Kidney glomerular epithelial cell (primary cell): ENCODE measurements at places on chromosomes 13 and 19.

GRCh38 chr13:100090861-100091260 is 2.0 kb downstream of the PCCA start:
- no peak for DNase-seq

DNA sequence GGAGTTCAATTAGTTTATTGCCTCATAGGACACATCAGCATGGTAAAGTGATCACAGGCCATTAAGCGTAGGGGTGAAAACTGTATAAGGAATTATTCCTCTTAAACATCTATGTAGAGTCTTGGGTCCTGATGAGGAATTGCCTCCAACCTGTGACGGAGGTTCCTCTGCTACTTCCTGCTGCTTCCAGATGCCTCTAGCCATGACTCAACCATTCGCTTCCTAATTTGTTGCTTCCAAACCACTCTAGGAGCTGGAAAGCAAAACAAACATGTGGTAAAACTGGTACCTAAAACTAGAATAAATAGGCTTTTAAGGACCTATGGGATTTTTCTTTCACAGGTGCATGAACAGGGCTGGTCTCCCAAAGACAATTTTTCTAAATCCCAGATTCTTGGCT is 253.8 kb downstream of the KLF12 start:
- no peak for DNase-seq

DNA sequence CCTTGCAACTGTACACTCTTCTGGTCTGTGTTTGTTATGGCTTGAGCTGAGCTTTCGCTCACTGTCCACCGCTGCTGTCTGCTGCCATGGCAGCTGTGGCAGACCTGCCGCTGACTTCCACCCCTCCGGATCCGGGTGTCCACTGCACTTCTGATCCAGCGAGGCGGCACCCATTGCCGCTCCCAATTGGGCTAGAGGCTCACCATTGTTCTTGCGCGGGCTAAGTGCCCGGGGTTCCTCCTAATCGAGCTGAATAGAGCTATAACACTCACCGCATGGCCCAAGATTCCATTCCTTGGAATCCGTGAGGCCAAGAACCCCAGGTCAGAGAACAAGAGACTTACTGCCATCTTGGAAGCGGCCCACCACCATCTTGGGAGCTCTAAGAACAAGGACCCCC is 2.2 kb upstream of the PSMC4 start:
- DNase-seq, result no peak

- no peak for DNase-seq
Measured at GRCh38 chr19:22545751-22546150, 88.4 kb upstream of the ZNF492 start.

DNA sequence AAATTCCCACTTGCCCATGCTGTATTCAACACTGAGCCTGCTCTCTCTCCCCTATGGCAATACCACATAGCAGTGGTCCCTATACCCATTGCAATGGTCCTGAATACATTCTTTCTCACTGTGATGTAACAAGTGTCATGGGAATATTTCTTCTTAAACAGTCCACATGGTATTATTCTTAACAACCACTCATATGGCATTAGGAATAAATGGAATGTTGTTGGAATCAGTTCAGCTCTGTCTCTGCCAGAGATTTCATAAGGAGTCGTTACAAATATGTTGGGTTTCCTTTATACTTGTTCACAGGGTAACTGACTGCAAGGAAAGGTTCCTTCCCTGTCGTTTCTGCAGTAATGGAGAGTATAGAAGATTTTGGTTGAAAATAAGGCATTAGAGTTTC is 128.3 kb upstream of the SPATA13 start:
- DNase-seq, result no peak

DNA sequence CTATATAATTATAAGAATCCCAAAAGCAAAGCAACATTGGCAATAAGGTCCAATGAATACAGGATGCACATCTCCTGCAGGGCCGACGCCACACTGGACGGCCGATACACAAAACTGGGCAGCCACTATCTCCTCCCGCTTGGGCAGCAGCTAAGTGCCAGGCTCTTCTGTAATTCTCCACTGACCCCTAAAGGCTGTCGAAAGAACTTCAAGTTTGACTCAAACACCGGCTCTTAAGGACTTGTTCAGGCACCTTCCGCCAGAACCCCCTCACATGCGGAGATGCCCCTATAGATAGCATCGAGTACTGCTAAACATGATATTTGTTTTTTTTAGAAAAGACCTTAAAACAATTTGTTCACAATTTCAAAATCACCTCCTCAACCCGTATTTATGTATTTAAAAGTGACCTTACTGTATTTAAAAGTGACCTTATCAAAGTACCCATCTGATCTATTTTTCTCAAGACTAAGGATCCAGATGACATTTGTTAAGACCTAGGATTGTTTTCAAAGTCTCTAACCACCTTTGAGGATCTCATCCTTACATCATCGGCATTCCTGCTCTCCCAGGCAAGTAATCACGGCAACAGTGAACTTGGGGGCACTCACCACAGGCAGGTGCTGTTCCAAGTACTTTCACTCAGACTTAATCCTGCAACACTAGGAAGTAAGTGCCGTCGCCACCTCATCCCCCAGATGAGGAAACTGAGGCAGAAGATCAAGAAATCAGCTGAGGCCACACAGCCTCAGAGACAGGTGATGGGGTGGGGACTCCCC is 77.8 kb downstream of the TUBGCP3 start:
- peak; percentile 53 for DNase-seq

DNA sequence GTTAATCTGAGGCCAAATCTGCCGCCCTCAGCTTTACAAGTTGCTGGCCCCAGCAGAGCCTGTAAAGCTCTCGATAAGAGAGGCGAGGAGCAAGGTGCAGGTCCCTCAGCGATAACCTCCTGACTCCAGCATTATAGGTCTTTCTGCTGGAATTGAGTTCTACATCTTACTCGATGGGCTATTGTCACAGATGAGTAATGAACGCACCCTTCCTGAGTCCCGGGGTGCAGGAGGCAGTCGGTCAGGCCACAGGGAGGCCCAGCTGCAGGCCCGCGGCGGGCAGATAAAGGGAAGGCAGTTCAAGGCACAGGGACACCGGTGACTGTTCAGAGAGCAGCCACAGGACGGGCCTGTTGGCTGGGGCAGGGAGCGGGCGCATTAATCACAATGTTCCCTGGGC is 157.6 kb upstream of the OBI1 start:
- no peak for DNase-seq

DNA sequence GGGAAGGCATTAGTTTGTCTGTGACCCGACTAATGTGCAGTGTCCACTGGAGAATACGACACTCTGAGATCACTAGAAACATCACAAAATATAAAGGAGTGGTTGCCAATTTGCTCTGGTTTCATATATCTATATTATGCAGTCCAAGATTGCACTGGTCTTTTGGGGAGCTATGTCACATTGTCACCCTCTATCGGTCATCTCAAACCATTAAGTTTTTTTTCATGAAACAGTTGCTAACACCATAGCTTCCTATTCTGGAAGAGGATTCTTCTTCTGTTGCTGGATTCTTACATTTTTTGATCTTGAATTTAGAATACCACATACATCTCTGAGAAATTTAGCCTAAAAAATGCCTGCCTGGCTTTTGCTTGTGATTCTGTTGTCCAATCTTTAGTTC is 168.6 kb downstream of the LACC1 start:
- no peak for DNase-seq

- DNase-seq, result no peak
Measured at GRCh38 chr13:31987535-31988170, 43.9 kb upstream of the FRY start.

DNA sequence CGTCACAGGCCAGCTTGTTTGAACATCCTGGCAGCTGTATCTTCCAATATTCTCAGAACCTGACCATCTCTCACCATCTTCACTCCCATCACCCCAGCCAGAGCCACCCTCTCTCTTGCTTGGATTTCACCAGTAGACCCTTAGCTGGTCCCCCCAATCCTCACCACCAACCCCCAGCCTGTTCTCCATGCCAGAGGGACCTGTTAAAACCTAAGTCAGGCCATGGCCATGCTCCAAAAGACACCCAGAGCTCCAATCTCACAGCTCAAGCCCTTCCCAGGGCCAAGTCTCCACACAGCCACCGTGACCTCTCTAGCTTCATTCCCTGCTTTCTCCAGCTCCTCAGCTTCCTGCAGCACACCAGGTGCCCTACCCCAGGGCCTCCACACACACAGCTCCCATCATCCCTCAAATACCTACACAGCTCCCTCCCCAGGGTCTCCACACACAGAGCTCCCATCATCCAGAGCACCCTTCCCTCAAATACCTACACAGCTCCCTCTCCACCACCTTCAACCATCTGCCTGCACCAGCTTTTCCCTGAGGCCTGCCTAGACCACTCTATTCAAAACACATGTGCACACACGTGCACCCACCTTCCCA is 13.8 kb downstream of the EPS8L1 start:
- DNase-seq, result no peak

DNA sequence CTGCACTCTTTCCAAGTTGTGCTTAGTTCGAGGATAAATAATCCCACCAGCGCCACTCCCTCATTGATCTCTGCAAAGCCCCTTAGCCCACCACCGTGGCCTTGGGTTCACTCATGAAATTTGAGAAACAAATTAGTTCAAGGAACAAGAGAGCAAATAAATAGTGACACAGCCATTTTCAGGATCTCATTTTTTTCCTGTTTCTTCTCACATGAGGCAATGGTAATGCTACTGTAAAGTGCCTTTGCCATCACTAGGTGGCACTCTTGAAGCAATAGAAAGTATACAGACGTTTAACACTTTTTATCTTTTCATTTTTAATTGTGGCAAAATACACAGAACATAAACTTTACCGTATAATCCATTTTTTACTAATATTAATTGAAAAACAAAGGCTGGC is 76.8 kb upstream of the ZNF835 start:
- DNase-seq, result peak; percentile 10

DNA sequence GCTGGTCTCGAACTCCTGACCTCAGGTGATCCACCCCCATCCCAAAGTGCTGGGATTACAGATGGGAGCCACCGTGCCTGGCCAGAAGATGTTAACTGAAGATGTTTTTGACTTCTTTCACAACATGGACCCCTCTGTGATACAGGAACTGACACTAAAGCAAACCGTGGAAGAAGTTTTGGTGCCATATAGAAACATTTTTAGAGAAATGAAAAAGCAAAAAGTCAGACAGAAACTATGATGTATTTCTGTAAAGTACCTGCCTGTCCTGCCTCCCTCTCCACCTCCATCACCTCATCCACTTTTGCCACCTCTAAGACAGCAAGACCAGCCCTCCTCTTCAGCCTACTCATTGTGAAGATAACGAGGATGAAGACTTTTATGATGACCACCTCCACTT is 11.3 kb downstream of the FBXO27 start:
- no peak for DNase-seq

DNA sequence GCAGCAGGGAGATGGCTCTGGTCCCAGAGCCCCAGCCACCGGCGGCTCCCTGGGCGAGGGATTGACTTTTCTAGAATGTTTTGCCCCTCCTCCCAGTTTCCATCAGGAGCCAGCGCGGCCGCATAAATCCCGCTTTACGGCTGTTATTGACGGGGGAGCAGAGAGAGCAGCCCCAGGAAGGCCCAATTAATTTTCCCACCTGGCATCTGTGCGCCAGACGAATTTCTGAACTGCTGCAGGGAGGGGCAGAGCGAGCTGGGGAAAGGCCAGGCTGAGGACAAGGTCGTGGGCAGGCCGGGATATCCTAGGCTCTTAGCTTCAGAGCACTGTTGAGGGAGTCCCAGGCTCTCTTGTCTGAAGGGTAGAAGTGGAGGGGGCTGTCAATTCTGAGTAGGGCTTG is 24.7 kb downstream of the ZNRF4 start:
- no peak for DNase-seq

DNA sequence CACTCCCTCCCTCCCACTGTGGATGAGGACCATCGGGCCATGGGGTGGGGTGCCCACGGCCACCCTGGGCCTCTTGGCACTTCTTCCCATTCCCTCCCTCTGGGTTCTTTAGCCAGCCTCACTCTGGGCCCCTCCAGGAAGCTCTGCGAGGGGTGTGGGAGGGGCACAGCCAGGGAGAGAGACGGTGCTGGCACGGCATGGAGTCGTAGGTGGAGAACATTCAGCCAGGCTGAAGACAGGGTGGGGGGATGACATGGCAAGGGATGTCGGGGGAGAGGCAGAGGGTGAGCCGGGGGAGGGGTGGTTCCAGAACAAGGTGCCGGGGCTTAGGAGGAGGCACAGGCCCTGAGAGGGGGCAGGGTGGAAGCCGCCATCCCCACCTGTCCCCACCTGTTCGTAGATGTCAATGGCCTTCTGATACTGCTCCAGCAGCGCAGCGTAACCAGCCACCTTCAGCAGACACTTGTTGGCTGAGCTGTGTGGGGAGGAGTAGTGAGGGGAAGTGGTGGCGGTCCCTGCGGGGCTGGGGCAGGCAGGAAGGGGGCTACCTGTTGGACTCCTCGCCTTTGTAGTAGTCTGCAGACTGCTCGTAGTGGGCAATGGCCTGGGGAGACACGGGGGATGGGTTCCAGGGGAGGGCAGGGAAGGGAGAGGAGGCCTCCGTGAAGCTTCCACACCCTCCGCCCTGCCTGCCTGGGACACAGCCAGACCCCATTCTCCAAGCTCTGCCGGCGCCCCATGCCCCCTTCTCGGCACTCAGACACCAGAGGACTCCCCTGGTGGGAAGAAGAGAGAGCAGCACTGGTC is 8.8 kb upstream of the KPTN start:
- DNase-seq, result no peak

GRCh38 chr19:49570138-49570856 is 10.1 kb downstream of the NOSIP start:
- DNase-seq, result peak; percentile 63

GRCh38 chr13:98738213-98738612 is 14.3 kb downstream of the SLC15A1 start:
- DNase-seq, result no peak

DNA sequence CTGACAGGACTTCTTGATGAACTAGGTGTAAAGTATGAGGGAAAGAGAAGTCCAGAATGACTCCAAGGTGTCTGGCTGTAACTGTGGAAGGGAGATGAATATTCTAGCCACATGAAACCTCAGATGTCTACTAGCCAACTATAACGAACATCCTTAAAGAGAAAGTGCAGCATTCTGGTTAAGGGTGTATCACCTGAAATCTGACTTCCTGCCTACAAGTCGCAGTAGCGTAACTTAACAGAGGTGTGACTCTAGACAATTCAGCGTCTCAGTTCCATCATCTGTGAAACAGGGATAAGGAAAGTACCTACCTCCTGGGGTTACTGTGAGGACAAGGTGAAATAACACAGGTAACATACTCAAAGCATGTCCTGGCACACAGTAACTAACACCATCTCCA is 145.7 kb upstream of the FBXL3 start:
- DNase-seq, result no peak

- no peak for DNase-seq
Measured at GRCh38 chr19:34176581-34176980, 4.3 kb downstream of the LSM14A start.

DNA sequence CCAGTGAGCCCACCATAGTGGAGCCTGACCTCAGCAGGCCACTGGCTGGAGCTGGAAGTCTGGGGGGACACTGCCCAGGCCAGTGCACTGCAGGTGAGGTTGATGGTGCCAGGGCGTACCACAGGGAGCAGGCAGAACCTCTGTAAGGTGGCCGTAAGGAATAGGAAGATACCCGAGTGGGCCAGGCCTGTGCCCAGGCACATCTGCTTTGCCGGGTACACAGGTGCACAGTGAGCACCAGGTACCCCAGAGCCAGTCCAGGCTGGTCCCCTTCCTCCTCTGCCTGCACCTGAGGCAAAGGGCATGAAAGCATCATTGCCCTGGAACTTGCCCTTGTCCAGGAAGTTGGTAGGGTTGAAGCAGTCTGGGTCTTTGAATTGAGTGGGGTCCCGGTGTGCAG is 9.5 kb downstream of the EGLN2 start:
- DNase-seq, result no peak

GRCh38 chr19:17950310-17951156 is 16.4 kb upstream of the KCNN1 start:
- no peak for DNase-seq

GRCh38 chr19:3509566-3509989 is 3.5 kb downstream of the FZR1 start:
- DNase-seq, result no peak

GRCh38 chr19:54390942-54391577 is 24.2 kb upstream of the TTYH1 start:
- DNase-seq, result peak; percentile 1
